ENCODE measurements at places on chromosomes 6 and 20.

DNA sequence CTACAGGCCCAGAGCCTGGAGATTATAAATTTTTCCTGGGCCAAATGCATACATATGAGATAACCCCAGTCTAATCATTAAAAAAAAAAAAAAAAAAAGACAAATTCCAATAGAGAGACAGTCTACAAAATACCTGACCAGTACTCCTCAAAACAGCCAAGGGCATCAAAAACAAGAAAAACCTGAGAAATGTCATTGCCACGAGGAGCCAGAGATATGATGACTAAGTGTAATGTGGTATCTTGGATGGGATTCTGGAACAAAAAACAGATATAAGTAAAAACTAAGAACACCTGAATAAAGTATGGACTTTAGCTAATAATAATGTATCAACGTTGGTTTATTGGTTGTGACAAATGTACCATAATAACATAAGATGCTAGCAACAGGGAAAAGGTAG is 24.9 kb downstream of the UBE2V1 start:
- no peak for DNase-seq

DNA sequence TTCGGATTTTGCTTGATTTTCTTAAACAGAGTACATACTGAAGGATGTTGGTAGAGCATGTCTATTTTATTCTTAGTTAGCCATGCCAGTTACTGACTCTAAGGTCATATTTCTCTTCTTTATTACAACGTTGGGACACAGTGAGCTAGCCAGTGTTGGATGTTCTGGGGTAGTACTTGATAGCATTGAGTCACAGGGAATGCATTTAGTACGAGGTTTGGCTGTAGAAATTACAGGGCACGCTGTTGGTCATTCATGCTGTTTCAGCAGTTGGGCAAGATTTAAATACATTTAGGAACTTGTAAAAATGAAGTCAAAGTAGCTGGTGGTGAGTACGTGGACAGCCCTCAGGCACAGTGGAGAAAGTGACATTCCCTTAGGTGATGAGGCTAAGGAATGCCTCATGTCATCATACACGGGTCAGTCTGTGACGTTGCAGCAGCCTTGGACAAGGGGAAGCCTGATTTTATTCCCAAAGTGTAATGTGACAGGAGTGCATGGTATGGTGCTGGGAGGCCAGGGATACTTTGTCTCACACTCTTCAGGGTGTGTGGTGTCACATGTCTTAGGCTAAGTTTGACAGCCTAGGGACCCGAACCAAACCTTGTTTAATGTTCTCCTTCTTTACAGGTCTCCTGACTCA is 57.7 kb upstream of the SLC22A1 start:
- DNase-seq, result no peak

- DNase-seq, result peak; percentile 93
Measured at GRCh38 chr6:113813142-113813541, 44.0 kb upstream of the MARCKS start.

DNA sequence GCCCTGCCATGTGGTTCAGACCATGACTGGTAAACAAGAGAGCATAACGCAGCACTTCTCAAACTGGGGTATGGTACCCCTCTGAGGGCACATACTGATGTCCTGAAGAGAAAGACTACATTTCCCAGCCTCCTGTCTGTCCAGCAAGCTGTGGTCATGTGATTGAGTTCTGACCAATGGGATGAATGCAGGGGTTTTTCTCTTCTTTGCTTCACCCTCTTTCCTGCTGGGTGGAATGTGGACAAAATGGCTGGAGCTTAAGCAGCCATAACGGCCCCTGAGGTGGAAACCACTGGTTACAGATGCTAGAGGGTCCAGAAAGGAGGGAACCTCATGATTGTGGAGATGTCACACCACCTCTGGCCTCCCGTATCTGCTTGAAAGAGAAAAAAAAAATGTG is 19.4 kb upstream of the KCNB1 start:
- DNase-seq, result peak; percentile 48

DNA sequence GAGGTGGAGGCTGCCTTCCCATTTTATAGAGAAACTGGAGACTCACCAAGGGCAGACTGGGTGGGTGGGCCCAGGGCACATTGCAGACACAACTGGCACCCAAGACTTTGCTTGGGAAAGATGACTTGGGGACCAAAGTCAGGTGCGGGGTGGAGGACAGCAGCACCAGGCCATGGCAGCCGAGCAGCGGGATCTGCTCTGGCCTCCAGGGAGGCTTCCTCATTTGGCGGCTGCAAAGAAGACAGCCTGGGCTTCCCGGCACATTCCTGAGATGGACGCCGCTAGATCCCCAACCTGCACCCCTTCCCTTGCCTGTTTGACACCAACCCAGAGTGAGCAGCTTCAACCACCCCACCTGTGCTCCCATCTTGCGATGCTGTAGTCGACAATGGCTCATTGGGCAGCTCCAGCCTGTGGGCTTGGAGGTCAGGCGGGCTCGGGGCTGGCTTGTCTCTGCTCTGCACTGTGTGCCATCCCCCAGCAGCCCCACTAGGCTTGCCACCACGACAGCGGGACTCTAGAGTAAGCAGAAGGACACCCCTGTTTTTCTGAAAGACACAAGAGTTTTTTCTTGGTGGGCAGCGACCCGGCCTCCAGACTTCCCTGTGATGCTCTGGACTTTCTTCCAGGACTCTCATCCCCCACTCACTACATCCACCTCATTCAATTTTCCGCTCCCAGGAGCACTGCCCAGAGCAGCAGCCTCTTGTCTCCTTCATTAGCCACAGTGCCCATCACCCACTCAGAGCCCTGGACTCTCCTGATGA is 184.9 kb upstream of the CST7 start:
- no peak for DNase-seq

DNA sequence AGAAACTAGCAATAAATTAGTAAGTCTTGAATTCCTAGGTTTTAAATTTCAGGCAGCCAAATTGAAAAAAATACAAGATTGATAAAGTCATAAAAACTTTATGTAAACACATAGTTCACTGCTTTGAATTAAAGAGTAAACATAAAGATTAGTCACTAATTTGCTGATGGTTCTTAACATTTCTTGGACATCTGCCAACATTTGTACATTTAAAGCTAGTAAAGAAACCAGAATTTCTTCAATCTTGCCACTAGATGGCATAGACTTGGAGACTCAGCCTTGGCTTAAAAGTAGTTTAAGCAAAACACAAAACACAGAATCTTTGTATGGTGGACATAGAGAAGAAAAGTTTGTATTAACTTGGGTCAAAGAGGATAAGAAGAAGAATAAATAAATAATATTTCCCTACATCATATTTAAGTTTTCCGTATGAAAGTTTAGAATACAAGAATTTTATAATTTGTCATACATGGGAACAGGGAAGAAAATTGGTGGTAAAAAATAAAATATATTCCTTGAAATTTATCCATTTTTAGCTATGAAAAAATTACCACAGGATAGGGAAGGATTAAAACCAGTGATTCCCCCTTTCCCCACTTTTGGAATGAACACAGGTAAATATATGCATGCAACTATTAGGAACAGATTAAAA is 41.7 kb upstream of the FAM135A start:
- peak; percentile 83 for DNase-seq

DNA sequence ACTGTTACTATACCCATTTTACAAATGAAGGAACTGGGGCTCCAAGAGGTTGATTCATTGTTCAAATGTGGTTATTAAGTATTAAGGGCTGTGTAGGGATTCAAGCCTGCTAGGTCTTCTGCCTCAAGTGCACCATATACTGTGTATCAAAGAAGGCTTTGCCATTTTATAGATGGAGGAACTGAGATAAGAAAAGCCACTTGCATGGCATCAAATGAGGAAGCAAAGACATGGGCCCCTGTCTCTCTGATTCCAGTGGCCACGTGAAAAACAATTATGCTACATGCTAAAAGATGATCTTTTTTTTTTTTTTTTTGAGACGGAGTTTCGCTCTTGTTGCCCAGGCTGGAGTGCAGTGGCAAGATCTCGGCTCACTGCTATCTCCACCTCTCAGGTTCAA is 67.0 kb downstream of the TMEM200A start:
- no peak for DNase-seq

GRCh38 chr6:16183187-16183664 is 54.3 kb downstream of the MYLIP start:
- DNase-seq, result peak; percentile 82

GRCh38 chr6:21123507-21124436 is 469.8 kb upstream of the SOX4 start:
- peak; percentile 4 for DNase-seq

DNA sequence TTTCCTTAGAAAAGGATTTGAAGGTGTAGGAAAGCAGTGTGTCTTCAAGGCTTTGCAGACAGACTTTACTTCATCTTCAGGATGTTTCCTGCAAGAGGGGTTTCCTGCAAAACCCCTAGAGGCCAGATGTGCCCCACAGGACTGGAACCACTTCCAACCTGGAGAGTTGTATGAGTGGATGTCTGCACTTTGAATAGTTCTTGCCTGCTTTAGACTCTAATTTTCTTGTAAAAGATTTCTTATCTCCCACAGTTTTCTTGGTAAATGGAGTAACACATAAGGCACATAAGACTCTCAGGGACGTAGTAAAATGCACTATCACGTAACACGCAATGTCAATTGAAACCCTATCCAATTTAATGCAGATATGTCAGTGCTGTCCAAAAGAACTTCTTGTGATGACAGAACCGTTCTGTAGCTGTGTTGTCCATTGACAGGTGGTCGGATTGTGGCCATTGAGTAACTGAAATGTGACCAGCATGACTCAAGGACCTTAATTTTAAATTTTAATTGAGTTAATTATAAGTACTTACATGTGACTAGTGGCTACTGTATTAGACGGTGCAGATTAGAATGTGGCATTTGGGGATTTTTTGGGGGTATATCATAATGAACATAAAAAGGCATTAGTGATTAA is 118.7 kb downstream of the JARID2 start:
- DNase-seq, result no peak

- DNase-seq, result peak; percentile 27
Measured at GRCh38 chr6:159729598-159730331, 2.5 kb downstream of the WTAP start.

GRCh38 chr6:145368075-145368474 is 367.2 kb downstream of the EPM2A start:
- no peak for DNase-seq

- DNase-seq, result peak; percentile 51
Measured at GRCh38 chr6:159075506-159076228, 30.9 kb upstream of the TAGAP start.

- no peak for DNase-seq
Measured at GRCh38 chr6:4802312-4802935, 26.2 kb downstream of the CDYL start.

- DNase-seq, result no peak
Measured at GRCh38 chr6:116307001-116307400, 27.3 kb upstream of the TSPYL1 start.

DNA sequence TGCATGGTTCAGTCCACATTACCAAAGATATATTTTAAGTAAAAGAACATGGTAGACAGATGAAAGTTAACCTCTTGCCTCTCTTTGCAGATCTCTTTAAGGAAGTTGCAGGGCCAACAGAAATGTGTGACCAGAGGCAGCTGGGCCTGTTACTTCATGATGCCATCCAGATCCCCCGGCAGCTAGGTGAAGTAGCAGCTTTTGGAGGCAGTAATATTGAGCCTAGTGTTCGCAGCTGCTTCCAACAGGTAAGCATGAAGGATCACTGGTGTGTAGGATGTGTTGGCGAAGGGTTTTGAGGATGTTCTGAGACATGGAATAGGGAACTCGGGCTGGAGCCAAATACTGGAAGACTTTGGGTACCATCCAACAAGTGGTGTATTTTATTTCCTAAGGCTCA is 508.6 kb downstream of the UTRN start:
- DNase-seq, result no peak

GRCh38 chr6:109241199-109241598 is 141.1 kb downstream of the CD164 start:
- DNase-seq, result peak; percentile 37

- no peak for DNase-seq
Measured at GRCh38 chr20:59400708-59401107, 100.3 kb downstream of the EDN3 start.

DNA sequence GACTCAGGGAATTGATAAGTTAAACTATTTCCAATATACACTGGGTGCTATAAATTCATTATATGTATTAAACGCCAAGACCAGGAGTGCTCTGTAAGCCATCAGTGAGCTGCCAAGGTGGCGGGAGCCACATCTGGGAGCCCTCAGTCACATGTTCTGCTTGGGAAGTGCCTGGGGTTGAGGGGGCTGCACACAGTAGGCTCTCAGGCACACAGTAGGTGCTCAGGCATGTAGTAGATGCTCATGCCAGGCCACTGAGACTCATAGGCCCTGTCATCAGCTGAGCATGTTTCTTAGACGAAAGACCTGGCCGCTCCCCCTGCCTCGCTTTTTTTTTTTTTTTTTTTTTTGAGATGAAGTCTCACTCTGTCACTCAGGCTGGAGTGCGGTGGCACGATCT is 83.3 kb upstream of the BHLHE23 start:
- no peak for DNase-seq

DNA sequence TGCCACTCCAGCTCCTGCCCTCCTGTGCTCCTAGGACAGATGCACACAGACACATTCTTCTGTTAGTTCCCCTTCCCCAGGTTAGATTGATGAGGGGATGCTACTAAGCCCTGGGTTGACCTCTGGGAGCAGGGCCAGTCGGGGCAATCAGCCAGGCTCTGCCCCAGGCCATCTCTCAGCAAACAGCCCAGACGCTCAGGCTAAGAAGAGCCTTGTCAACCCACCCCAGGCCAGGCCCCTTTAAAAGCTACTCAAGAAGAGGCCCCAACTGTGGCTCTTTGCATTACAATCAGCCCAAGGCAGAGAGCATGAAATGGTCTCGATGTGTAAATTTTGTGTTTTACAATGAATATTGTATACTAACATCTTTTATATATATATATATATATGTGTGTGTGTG is 107.4 kb downstream of the TFAP2A start:
- no peak for DNase-seq

DNA sequence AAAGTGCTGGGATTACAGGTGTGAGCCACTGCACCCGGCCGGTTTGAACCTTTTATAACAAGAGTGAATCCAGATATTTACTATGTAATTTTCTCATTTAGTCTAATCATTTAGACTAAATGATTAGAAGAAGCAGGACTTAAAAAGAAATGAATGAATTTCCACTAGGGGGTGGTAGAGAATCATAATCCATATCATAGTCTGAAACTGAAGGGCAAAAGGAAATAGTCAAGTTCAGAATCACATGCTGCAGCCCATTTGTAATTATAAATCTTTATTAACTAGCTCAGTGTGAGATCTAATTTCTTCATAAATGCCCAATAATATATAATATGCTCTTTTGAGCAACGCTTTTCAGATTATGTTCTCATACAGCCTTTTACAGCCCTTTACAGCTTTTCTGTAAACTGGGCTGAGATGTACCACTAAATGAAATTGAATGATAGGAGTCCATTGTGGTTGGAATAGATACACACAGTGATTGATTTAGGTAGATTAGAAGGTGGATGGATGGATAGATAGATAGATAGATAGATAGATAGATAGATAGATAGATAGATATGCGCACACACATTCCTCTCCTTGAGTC is 31.8 kb downstream of the PSMB9 start:
- peak; percentile 90 for DNase-seq

DNA sequence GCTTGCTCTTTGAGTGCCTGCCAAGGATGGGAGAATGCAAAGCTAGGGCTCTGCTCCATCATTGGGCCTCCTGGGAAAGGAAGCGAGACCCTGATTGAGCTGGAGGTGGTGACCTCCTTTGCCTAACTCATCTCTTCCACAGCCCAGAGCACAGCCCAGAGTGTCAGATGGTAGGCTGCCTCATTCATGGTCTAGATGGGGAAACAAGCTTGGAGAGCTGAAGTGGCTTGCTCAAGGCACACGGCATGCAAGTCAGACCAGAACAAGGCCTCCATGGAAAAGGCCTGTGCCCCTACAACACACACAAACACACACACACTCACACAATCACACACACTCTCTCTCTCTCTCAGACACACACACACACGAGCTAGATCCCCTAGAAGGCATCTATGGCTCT is 17.5 kb downstream of the TGM3 start:
- DNase-seq, result no peak
